Activated CD4-positive, alpha-beta T cell treated with anti-CD3 and anti-CD28 coated beads, Interleukin-10, Interleukin-2, amounts not matched to agents 100 ng/mL and 50 ng/mL, durations not matched to agents 16 hours and 8 hours (primary cell): ENCODE measurements at places on chromosomes 2 and 18.

- no peak for DNase-seq
Observed at GRCh38 chr2:237885111-237885930, 25.9 kb downstream of the RAMP1 start.

DNA sequence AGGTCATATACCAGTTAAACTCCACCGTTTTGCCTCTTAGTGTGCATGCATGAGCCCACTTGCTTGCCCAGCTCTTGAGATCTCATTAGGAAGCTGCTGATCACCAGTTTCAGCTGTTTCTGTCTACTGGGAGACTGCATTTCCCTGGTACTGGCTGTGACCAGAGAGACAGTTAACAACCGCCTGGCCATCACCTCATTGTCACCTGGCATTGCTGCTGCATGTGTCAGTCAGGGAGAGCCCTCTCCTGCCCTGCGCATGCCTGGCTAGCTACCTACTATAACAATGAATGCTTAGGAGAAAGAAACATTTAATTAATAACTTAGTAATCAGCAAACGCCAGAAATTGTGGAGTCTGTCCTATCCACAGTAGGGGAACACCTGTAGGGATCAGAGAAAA is 265.8 kb upstream of the CYRIA start:
- DNase-seq = no peak

- no peak for DNase-seq
Observed at GRCh38 chr2:138777996-138778395, 2.2 kb downstream of the NXPH2 start.

- no peak for DNase-seq
Observed at GRCh38 chr2:225083276-225083675, 41.0 kb upstream of the DOCK10 start.

DNA sequence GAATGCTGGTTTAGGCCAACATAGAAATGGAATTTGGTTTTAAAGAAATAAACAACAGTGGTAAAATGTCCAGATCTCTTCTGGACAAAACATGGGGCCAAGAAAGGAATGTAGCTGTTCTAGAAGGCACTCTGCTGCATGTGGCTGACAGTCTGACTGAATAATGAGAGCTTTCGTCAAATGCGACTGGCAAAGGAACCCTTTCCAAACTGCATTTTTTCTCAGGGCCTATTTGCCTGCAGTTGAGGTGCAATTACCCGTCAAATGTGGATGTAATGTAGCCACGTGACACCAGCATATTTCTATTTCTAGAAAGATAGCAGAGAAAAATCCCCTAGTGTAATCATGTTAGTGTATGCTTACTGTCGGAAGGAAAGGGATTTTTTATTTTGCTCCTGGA is 741.2 kb downstream of the NRXN1 start:
- no peak for DNase-seq

DNA sequence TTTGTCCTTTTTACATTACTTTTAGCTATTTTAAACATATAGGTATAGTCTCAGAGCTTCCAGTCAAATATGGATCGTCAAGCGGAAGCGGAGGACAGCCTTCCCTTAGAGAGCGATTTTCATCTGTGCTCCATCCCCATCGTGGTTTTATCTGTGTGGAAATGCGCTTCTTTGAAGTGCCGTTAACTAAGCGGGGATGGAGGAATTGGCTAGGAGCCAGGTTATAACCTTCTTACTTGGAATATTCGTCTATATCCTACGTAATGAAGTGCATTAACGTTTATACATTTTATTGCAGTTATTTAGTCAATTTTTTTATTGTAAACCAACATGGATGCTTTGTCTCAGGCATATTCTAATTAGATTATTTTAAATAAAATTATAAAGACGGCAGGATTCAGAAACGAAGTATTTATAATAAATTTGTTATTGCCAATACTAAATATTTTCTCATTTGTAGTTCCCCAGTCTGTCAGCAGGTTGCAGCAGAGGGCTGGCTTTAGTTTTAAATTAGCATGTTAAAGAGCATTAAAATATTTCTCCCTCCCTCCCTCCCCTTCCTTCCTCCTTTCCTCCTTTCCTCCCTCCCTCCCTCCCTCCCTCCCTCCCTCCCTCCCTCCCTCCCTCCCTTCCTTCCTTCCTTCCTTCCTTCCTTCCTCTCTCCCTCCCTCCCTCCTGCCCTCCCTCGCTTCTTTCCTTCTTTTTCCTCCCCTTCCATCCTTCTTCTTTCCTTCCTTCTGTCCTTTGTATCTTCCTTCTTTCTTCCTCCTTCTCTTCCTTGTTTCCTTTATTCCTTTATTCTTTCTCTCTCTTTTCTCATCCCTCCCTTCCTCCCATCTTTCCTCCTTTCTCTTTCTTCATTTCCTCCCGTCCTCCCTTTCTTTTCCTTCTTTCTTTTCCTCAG is 80.6 kb upstream of the DOCK10 start:
- peak; percentile 16 for DNase-seq

DNA sequence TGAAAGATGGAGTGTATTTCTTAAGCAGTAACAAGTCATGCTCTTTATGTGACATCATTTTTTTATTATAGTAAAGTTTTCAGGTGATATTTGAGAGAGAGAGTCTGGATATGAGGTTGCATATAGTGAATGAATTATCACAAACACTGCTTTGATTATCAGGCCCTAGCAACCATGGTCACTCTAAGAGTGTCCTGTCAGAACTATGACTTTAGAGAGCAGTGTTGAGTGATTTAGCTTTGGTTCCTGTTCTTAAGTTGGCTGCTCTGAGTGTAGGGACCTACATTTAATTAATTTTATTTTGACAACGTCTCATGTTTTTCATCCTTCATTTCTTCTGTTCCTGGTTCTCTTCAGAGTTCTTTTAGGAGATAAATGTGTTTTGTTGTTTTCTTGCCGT is 275.5 kb downstream of the KCNJ3 start:
- no peak for DNase-seq

GRCh38 chr2:105645938-105646773 is 98.6 kb upstream of the NCK2 start:
- DNase-seq = no peak

GRCh38 chr2:467892-468647 is 180.2 kb upstream of the ALKAL2 start:
- DNase-seq = no peak

- DNase-seq = no peak
Observed at GRCh38 chr2:120647487-120647886, 88.2 kb upstream of the GLI2 start.

GRCh38 chr18:34114996-34115395 is 109.7 kb downstream of the NOL4 start:
- DNase-seq = no peak

DNA sequence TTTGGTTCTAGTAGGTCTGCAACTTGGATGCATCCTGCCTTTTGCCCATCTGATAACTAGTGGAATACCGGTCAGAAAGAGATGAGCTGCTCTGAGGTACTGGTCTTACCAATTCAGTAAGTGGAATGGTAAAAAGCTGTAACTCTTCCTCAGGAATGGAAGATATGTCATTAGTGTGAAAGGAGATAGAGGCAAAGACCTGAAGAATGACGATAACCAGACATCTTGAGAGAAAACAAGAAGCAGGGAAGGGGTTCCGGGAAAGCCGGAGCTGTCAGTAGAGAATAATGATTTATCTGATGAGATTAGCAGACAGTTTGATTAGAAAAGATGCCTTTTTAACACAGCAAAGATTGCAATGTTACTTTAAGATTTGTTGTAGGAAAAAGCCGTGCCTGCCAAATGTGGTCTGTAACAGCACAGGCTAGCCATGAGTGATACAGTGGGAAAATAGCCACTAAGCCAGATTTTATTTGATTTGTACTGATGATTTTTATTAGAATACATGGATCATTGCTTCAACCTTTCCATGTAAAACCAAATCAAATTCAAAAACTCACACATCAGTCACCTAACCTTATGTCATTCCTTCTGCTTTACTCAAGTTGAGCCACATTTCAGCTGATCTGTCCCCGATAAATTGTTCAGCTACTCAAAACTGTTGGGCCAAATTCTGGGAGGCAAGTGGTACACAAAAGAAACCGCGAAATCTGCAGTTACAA is 110.0 kb downstream of the TCF4 start:
- DNase-seq = no peak

- no peak for DNase-seq
Observed at GRCh38 chr2:179946346-179946745, 60.8 kb downstream of the CWC22 start.

- no peak for DNase-seq
Observed at GRCh38 chr2:24813691-24814137, 20.5 kb downstream of the CENPO start.

DNA sequence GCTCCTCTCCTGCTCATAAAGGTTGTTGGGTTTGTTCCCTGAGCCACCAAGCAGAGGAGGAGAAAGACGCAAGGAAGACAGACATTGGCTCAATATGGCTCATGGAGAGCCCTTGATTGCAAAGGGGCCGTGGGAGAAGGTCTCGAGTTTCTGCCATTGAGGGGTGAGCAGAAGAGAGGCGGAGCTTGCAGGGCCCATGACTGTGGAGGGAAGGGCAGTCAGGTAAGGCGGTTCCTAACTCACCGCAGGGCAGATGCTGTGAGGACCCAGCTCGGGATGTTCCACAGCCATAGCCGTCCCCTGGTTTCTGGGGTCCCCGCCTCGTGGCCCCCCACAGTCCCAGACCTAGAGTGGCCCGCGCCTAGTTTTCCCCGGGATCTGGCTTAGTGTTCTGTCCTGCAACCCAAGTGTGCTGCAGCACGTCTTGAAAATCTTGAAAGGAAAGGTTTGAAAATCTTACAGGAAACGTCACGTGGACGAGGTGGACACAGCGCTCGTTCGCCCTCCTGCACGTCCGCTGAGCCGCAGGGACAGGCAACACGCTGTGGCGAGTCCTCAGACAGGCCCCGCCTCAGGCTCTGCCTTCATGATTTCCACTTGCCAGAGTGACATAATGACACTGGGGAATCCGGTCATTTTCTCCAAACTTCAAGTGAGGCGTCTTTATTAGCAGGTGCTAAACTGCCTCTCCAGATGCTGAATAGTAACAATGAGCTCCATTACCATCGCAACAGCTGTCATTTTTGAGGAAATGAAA is 105.5 kb upstream of the HDAC4 start:
- no peak for DNase-seq

GRCh38 chr18:58080451-58080850 is 36.4 kb downstream of the NEDD4L start:
- no peak for DNase-seq

DNA sequence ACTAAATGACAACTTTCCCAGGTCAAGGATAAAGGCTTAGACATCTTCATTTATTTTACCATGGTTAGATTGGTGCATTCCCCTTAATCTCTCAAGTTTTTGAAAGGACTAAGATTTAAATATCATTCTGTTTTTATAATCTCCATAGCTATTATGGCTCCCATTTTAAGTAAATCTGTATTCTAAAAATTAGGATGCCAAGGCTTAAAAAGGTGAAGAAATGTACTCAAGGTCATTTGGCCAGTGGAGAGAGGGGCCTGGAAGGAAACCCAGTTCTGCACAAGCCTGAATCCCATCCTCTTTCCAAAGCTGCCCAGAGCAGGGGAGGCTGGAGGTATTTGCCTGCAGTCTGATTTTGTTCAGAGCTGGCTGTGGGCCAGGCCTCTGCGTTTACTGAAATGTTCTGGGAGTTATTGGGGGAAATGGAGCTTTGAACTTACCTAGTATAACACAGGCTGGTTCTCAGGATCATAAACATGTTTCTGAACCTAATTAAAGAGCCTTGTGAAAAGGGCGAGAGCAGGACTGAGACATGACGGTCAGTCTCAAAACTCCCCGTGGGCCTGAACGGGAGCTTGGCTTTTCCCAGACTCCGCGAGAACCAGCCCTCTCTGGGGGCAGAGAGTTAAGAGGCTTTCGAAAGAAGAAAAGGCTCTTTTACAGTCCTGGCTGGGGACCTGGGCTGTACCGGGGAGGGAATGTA is 85.6 kb downstream of the DDX1 start:
- no peak for DNase-seq

DNA sequence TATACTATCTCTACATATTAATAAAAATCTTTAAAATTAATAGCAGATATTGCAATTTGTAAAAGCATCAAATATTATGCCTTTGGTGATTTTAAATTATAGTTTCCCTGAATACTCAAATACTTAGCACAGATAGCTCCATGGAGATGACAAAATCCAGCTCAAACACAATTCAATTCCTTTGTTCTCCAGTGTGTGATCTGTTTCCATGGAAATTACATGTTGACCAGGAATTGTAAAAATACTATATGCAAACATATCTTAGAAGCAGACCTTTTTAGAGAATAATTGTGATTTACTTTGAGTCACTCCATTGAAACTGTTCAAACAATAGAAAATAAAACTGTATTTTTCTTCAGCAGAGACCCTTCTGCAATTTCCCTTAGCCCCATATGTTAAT is 68.3 kb downstream of the FAM161A start:
- no peak for DNase-seq

- DNase-seq = no peak
Observed at GRCh38 chr2:59896499-59897245, 656.8 kb downstream of the BCL11A start.

DNA sequence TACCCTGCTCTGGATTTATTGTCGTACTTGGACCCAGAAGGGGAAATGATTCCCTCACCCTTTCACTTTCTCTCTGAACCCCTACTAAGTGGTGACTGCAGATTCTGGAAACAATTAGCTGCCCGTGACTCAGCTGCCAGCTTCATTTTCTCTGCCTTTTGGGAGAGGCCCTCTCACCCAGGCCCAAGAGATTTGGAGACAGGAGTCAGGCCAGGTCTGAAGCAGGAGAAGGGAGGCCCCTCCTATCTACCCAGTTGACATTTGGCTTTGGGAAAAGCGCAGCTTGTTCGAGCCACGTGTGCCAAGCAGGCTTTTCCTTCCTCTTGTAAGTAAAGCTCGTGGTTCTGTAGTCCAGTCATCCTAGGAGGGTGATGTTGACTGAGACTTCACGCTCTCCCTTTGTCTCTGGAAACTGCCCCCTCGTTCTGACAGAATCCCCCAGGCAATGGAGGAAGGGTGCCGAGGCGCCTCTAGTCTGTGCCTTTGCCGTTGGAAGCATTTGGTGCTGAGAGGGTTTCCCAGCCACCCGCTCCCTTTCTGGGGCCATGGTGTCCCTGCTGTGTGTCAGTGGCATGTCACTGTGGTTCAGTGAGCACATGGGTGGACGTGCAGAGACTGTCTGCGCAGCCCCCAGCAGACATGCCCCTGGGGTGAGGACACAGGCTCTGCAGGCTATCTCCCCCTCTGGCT is 8.6 kb downstream of the OXER1 start:
- no peak for DNase-seq

- no peak for DNase-seq
Observed at GRCh38 chr2:26492749-26493515, 15.0 kb upstream of the OTOF start.

- DNase-seq = no peak
Observed at GRCh38 chr2:62056341-62056740, 139.6 kb upstream of the B3GNT2 start.

GRCh38 chr2:190947711-190948251 is 66.2 kb downstream of the STAT1 start:
- peak; percentile 30 for DNase-seq

GRCh38 chr2:128166746-128167353 is 75.8 kb downstream of the UGGT1 start:
- no peak for DNase-seq
